ENCODE measurements at places on chromosomes 1 and 21.

DNA sequence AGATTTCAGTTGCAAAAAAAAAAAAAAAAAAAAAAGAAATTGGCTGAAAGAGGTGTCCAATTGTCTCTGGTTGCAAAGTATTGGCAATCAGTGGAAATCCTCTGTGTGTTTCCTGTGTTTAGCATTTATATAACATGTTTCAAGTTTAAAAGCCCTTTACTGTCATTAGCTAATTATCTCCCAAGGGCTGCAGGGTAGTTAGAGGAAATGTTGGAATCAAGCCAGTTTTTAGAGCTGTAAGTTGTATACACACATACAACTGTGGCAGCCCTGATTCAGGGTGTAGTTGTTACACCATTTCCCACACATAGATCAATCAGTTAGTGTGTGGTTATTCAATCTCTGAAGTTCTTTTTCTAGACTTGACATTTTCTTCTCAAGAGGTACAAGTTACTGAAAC, 8.9 kb upstream of the ZNF326 start:
- no peak for DNase-seq

- peak; percentile 94 for DNase-seq
Measured at GRCh38 chr1:64223329-64224151, 20.1 kb downstream of the UBE2U start.

DNA sequence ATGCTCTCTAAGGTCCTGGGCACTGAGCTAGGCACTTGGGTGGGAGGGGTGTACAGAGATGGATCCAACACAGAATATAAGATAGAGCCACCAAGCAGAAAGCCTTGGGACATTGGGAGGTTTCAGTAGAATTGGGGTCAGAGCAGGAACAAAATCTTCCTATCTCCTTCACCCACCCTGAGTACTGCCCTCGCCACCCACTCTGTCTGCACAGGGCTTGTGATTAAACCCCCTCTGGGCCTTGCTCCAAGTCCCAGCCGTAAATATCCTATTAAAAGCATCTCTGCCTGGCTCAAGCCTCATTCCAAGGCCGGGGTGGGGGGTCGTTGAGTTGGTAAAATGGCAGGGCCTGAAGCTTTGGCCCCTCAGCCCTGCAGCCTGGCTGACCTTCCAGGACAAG, 166.7 kb downstream of the GRIK3 start:
- no peak for DNase-seq

DNA sequence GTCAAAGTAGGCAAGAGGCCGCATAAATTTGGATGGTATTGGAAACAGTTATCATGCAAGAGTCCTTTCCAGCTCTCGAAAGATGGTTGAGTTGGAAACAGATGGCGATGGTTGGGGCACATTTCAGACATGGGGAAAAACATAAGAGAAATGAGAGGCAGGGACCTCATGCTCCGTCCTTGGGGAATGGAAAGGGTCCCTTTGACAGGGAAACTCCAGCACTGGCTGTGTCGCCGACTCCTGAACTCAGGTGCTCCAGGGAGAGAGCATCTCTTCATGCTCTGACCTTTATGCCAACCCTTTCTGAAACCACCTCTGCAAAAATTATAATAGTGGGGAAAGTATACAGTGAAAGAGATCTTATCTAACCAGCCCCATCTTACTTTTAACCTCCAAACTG, 36.8 kb upstream of the COL6A2 start:
- no peak for DNase-seq

DNA sequence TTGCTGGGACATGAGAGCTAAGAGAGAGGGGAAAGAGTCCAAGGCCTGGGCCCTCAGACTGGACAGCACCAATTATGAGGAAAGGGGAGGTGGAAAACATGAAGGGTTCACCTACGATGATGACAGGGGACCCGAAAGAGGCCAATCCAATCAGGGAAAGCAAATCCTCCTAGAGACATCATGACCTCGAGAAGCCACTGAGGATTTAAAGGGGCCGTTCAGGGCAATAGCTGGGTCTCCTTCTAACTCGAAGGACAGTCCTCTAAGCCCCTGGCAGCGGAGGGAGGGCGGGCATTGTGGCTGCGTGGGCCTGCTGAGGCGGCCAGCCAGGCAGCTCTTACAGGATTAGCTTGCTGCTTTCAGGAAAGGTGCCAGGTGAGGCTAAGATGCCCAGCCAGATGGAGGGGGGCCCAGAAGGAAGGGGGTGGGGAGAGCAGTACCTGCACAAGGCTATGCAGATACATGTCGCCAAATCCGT, 7.4 kb downstream of the MEF2D start:
- no peak for DNase-seq

GRCh38 chr1:5590717-5591116, 401.5 kb downstream of the NPHP4 start:
- DNase-seq: no peak

DNA sequence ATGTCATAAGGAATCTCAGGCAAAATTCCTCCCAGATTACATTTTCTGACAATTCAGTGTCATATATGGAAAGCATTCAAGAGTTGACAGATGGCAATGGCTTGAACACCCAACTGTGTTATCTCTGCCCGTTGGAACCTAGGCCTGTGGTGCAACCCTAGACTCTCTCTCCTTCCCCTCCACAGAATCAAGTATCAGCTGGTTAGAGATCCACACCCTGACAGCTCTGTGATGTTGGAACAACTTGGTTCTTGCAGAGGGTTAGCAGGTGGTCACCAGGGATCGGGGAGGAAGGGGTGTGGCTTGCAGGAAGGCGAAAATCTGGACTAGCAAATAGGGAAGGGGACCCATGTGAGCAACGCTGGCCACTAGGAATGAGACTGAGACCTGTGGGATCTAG, 26.3 kb downstream of the PCSK9 start:
- no peak for DNase-seq

GRCh38 chr1:81455481-81455880, 345.3 kb upstream of the ADGRL2 start:
- DNase-seq: no peak

- DNase-seq: no peak
Measured at GRCh38 chr1:24514946-24515345, 12.3 kb downstream of the RCAN3 start.

DNA sequence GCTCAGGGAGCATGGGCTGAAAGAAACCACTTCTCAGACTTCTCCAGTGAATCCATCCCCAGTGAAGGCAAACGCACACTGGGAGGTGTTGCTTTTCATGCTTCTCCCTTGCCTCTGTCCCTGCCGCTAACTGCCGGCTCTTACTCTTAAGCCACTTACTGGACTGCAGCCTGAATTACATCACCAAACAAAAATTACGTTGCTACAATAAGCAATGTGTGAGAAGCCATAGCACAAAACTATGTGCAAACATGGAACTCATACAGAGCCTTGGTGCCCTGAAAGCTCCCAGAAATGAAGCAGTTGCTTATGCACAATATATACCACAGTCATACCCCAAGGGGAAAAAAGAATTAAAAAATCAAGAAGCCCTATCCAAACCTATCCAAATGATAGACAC, 375.2 kb downstream of the KCNH1 start:
- no peak for DNase-seq

DNA sequence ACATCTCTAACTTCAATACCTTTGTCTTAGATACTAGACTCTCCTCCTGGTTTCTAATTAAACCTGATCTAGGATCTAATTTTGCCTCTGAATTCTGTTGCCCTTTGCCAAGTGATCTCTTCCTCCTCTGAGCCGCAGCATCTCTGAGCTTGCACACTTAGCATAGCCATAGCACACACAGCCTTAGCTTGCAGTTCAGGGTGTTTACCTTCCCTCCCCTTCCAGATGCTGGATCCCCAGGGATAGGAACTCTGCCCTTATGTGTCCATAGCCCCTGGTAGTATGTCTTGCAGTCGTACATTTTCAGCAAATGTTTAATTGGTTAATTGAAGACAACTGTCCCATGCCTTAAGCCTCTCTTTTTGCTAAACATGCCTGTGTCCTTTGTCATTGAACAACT, 30.3 kb downstream of the SELL start:
- peak; percentile 7 for DNase-seq

GRCh38 chr1:22428672-22429071, 23.0 kb upstream of the ZBTB40 start:
- DNase-seq: peak; percentile 40

GRCh38 chr1:75712306-75712705, 12.2 kb upstream of the ACADM start:
- DNase-seq: no peak

- DNase-seq: no peak
Measured at GRCh38 chr1:185843297-185843869, 109.2 kb downstream of the HMCN1 start.

DNA sequence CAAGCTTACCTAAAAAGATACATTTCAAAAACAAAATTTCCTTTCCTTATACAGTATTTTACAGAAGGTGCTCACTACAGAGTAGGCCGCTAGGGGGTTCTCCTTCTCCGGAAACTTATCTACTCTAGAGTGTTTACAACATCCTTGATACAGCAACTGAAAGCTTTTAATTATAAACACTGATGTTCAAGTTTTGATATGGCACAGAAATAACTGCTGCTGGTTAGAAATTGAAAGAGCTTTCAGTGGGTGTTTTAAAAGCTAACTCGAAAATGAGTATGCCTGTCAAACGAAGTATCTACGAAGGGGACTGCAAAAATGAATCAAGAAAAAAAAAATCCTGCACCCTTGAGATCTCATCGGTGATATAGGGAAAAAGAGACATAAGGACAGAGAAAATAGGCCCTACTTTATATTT, 1.0 kb downstream of the YOD1 start:
- no peak for DNase-seq

DNA sequence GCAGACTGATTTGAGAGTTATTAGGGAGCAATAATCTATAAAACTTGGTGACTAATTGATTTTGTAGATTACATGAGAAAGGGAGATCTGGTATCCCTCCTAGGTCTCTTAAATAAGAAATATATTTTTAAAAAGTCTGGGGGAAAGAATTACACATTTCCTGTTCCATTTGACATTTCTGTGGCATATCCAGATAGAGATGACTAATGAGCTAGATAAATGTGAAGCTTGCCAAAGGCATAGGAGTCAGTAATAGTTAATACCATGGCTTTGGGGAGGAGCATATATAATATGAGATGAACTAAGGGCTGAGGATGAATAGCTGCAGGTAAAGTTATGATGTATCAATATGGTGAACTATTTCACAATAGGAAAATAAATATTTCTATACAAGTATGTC, 663.7 kb downstream of the PTPRC start:
- DNase-seq: peak; percentile 54

- peak; percentile 100 for DNase-seq
Measured at GRCh38 chr1:245599371-245600174, 444.8 kb downstream of the KIF26B start.

- DNase-seq: no peak
Measured at GRCh38 chr1:53644496-53644895, 94.5 kb downstream of the GLIS1 start.

DNA sequence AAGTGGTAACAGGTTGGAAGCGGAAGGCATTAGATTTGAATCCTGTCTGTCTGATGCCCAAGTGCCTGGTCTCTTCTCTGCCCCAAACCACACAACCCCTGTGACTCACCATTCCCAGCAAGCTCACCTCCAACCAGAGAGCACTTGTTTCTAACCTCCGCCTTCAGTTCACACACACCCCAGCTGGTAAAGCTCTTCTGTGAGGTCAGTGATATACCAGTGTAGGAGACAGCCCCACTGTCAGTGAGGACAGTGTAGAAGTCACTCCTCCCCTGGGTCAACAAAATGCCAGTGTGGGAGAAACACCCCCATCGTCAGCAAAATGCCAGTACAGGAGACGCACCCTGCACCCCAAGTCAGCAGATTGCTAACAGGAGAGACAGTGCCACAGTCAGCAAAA, 2.6 kb downstream of the RIMS3 start:
- DNase-seq: no peak

GRCh38 chr1:54126271-54126815, 26.5 kb downstream of the CDCP2 start:
- no peak for DNase-seq

GRCh38 chr1:66523562-66523961, 10.4 kb upstream of the SGIP1 start:
- DNase-seq: peak; percentile 25

GRCh38 chr21:37435120-37435519, 68.5 kb downstream of the DYRK1A start:
- peak; percentile 95 for DNase-seq

DNA sequence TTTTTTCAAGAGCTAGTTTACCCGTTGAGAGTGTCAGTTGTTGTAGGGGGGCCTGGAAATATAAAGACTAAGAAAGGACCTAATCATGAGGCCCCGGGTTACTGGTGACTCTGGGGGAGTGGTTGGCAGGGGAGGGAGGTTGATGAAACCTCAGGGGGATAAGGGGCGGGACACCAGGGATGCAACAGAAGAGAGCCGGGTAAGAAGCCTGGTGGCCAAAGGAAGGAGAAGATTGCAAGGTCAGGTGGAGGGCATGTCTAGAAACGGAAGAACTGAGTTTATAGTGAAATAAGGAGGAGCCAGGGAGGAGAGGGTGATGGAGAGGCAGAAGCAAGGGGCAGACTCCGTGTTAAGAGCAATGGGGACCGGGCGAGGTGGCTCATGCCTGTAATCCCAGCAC, 12.5 kb upstream of the SPOCD1 start:
- DNase-seq: no peak

DNA sequence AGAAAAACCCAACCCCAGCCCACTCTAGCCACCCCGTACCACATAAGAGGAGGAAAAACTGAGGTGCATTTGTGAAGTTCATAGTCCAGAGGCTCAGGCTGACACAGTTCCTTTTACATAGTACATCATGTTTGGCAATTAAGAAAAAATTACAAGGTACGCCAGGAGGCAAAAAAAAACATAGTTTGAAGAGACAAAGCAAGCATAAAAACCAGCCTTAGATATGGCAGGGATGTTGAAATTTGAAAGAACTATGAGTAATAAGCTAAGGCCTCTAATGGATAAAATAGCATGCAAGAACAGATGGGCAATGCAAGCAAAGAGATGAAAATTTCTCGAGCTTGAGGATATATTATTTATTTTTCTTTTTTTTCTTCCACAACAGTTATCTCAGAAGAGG, 31.9 kb downstream of the MIXL1 start:
- DNase-seq: no peak

DNA sequence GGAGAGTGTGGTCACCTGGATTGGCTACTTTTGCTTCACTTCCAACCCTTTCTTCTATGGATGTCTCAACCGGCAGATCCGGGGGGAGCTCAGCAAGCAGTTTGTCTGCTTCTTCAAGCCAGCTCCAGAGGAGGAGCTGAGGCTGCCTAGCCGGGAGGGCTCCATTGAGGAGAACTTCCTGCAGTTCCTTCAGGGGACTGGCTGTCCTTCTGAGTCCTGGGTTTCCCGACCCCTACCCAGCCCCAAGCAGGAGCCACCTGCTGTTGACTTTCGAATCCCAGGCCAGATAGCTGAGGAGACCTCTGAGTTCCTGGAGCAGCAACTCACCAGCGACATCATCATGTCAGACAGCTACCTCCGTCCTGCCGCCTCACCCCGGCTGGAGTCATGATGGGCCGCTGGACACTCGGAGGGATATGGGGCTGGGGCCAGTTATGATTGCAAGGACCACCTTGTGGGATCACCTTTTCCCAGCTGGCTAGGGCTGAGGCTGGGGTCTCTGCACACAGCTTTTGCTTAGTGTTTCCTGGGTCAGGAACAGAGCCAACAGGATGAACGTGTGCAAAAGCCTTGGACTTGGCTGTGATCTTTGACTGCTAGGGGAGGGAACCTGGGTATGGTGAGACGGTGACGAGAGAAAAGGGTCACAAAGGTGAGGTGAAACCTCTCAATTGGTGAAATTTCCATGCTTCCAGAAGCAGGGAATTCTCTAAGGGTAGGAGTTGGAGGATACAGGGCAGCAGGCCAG, 4.3 kb upstream of the GNAI3 start:
- DNase-seq: no peak

GRCh38 chr1:60279798-60280197, 206.2 kb upstream of the C1orf87 start:
- DNase-seq: peak; percentile 71

- DNase-seq: no peak
Measured at GRCh38 chr1:191255354-191256054, 777.8 kb upstream of the BRINP3 start.

GRCh38 chr1:225667362-225667761, 14.4 kb upstream of the ENAH start:
- DNase-seq: no peak

Data from fibroblast of skin of abdomen (primary cell).